Mucosa of gallbladder (tissue), 1 donor: ENCODE measurements at places on chromosomes 3 and 15. TPM values are rescaled to one million over a fixed set of nuclear protein-coding genes. Genes with fewer than 3 reads are reported as not detected.

PP2D1 gene
- total RNA-seq = not detected

DNA sequence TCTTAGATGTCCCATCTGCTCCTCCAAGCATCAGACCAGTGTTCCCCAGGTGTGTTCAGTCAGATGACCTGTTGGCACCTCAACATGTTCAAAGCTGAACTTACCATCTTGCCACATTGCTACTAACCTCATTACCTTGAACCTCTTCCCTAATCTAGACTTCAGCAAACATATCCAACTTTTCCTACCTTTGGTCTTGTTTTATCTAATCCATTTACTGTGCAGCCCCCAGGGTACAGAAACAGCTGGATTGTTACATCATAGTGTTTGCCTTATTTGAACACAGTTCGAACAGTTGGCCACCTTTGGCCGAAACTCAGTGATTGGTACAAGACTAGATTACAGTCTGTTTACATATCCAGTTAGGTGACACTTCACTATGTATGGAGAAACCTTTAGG lies 36.1 kb upstream of the MCF2L2 start:
- no peak for DNase-seq

DNA sequence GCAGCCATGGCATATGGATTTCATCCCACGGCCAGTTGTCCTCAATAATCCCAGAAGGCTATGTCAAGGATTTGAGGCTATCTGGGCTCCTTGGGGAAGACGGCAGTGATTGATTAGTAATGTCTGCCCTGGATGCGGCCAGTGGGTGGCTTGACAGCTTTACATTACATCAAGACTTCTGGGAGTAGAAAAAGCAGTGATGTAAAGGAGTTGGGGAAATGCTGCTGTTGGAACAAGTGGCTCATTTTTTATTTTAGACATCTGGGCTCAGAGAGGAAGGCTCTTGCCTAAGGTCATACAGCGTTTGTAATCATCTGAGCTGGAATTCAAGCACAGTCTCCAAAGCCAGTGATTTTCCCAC lies 94.1 kb downstream of the FLNB start:
- no peak for DNase-seq

- DNase-seq = no peak
These were observed 130.7 kb downstream of the LRTM1 start for GRCh38 chr3:54797111-54797510.

DNA sequence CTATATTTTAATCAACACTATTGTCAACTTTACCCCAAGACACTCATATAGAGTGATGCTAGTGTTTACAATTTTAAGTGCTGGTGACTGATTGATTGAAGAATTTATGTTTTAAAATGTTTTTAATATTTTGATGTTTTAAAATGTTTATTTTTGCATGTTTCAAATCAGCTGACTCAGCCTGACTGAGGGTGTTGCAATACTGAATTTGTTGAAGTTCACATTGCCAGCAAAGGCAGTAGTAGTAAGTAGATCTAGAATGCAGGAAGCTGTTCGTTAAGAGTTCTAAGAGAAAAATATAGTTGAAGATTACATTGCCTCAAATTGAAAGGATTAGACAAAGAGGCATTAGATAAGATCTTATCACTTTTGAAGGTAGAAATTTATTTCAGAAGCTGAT lies 977.6 kb downstream of the IGSF11 start:
- DNase-seq = no peak

DNA sequence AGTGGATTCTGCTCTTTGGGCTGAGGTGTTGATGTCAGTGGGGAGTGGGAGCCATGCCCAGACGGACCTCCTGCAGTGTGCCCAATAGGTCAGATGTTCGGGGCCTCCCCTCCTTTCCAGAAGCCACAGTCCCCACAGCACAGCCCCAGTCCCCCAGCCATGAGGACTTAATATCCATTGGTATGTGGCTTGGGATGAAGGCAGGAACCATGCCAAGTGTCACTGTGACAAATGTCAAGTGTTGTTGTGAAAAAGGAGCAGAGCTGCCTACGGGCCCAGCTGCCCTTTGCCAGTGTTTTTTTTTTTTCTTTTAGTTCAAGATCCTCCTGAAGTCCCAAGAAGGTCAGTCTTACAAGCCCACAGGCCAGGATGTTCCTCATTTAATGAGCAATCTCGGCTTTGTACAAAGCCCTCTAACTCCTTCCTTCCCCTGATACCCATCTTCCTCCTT lies 12.2 kb downstream of the SEMA3G start:
- no peak for DNase-seq

ABI3BP gene
- total RNA-seq = 215 TPM

NPAP1 gene
- total RNA-seq = 0.17 TPM

- no peak for DNase-seq
These were observed 188.9 kb downstream of the MEIS2 start for GRCh38 chr15:36911322-36911944.

PARP14 gene
- 36.5 TPM for total RNA-seq

GRCh38 chr15:87707071-87707470 lies 549.5 kb downstream of the NTRK3 start:
- no peak for DNase-seq

SLC22A13 gene
- total RNA-seq = 0.95 TPM
